ENCODE measurements at places on chromosomes 3 and 15.

DNA sequence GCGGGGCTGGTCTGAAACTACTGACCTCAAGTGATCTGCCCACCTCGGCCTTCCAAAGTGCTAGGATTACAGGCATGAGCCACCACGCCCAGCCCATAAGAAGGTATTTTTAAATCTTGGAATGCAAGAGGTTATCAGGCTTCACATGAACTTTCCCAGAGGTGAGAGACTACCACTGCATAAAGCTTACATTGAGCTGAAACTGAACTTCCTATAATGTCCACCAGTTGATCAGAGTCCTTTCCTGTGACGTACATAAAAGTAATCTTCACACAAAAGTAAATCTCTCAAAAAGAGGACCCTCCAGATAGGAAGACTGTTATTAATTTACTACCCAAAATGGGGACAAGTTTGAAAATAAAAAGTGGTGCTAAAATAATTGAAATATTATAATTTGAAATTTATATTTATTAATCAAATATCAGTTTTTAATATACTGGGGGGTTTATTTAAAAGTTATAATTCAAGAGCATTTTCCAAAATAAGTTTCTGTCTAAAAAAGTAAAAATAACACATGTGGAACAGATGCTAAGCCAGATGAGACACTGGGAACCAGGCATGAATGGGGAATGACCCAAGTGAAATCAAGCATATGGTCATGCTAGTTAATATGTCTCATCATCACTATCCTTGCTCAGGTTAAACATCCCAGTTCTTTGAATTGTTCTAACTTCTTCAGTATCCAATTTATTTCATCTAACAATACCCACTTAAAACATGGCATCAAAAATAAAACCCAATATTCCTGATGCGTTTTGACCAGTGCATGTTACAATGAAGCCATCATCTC, 269.9 kb upstream of the UBE2E2 start:
- DNase-seq = no peak

DNA sequence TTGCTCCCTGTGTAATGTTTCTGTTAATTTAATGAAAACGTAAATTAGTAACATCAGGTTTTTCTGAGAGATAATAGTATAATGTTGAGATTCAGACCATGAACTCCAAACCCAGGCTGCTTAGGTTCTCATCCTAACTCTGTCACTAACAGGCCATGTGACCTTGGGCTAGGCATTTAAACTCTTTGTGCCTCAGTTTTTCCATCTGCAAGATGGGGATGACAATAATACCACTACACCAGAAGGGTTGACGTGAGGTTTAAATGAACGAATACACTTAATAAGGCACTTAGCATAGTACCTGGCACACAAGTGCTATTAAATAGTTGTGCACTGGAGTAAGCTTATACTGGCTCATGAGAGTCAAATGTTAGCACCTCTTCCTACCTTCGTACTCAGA, 370.8 kb downstream of the MAGI1 start:
- no peak for DNase-seq

DNA sequence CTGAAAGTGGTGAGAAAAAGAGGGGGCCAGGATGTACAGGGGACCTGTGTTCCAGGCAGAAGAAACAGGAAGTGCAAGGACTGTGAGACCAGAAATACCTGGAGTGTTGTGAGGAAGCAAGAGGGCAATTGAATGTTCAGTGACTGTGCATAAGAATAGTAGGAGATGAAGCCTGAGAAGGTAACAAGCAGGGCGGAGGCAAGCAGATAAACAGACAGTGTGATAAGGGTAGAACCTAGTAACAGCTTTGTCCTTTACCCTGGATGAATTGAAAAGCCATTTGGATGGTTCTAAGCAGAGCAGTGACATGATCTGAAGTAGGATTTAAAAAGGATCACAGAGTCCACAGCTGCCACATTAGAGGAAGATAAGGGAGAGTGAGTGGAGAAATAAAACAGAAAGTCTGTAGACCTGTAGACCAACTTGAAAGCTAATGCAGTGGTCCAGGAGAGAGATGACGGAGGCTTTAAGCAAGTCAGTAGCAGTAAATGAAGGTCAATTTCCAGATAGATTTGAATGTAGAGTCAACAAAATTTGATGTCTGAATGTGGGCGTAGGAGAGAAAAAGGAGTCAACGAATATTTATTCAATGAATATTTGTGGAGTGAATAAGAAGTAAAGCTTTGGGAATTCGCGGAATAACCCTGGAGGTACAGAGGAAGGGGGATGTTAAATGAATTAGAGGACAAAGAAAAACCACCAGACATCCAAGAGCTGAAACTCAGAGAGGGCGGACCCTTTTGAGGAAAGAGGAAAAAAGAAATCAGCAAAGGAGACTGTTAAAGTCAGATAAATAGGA, 4.2 kb upstream of the PLOD2 start:
- no peak for DNase-seq

DNA sequence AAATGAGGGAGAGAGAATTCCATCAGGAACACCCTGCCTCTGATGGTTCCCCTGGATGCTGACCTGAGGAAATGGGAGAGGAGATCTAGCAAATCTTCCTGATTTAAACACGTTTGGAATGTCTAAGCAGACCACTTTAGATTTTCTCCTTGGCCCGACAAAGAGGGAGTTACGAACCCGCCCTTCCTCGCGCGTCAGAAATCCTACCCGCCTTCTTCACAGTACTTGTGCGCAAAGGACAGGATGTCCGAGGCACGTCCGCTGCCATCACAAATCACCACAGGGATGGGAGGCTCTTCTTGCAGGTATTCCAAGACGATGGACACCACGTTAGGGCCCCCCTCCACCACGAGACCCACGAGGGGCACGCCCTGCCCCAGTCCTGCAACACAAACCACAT, 38.6 kb downstream of the TRPM1 start:
- DNase-seq = no peak

GRCh38 chr3:45922039-45922326, 21.3 kb upstream of the CXCR6 start:
- DNase-seq = no peak

DNA sequence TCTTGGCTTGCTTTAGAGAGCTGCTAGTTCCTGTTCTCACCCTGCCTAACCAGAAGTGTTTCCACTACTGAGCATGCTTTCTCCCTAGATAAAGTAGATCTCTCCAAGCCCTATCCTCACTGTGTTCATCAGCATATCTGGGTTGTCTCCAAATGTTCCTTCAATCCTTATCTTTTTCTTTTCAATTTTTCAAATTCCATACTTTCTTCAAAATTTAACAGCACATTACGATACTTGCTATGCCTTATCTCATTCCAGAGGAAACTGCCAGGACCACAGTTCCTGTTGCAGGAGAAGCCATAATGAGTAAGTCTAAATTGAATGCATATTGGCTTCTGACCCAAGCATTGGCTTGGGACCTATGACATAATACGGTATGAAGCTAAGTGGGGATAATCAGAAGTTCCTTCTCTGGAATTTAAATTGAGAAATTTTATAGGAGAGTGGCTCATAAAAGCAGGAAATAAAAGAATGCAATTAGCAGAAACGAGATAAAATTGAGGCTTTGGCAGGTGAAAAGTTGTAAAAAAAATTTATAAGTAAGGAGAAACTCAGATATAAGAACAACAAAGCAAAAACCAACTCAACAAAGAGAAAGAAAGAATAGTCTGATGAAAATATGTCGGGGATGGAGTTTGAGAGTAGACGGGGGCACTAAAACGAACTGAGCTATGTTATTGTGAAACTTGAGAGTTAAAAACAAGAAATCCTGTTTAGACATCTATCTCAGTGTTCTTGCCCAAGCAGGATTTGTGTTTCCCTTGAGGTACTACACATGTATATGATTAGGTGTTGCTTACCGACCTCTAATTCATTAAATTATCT, 631.7 kb upstream of the CCDC54 start:
- DNase-seq = no peak

- DNase-seq = no peak
Measured at GRCh38 chr3:11552289-11553264, 91.1 kb downstream of the VGLL4 start.

DNA sequence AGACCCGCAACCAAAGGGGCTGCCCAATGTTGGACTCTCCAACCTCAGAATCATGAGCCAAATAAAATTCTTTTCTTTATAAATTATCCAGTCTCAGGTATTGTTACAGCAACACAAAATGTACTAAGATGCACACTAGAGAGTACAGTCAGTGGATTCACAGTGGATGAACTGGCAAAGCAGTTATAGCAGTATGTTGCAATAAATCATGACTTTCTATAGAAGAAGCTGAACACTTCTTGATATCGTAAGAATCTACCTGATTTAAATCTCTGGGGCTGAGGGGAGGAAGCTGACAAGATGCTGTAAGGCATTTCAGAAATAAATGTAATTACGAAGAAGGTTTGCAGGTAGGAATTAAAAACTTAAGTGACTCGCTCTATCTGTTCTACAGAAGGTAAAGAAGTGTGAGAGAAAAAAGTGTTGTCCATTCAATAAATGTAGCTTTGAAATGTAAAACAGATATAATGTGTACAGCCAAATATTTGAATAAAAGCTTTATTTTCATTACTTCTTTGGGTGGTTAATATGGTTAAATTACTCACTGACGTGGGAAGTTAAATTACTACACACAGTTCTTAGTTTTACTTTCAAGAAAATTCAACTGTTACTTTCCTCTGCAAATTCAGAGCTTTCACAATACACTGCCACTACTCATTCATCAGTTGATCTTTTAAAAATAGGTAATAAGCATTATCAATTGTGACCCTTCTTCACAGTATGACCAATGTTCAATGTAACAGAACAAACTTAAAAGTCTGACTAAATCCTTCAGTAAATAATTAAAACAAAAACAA, 439.1 kb downstream of the SHQ1 start:
- no peak for DNase-seq

DNA sequence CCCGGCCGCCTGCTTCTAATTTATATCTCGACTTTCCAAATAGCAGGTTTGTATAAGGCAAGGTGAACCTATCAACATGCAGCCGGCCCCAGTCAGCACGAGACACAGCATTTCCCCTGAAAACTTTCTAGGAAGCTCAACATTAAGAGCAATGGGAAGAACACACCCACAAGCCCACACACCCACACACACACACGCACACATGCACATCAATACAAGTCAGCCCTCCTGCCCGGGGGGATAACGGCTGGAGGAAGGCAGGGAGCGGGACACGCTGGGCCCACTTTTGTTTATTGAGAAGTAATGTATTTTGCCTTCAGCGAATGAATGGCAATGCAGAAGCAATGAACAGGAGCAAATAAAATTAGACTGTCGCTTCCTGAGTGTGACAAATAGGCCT, 83.5 kb downstream of the PCSK6 start:
- DNase-seq = no peak

DNA sequence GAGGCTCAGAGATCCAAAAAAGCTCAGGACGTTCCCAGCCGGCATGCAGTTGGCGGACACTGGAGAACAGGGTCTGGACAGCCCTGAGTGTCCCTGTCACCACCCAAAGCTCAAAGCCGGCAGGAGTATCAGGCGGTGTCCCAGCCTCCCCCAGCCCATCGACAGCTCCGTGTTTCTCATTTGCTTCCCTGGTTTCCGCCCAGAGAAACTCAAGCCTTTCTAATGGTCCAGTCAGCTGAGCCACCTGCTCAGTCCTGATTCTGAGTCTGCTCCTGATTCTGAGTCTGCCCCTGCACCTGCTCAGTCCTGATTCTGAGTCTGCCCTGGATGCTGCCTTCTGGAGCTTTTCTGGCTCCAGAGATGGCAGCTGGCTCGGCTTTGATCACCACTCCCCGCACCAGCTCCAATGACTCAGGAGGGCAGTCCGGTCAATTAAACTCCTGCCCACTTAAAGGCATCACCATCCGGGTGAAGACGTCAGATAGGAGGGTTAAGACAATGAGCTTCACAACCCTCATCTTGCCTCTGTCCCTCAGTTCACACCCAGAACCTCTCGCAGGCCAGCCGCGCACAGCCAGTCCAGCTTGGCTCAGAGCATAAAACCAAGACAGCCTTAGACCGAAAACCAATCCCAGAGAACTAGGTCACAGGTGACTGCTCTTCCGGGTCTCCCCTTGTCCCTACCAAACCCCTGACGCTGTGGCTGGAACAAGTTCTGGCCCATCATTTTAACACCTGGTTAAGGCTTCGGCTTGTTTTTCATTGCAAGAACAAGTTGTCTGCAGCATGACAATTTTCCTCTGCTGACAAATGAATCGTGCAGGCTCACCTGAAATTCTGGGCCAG, 6.8 kb downstream of the PCSK6 start:
- no peak for DNase-seq

DNA sequence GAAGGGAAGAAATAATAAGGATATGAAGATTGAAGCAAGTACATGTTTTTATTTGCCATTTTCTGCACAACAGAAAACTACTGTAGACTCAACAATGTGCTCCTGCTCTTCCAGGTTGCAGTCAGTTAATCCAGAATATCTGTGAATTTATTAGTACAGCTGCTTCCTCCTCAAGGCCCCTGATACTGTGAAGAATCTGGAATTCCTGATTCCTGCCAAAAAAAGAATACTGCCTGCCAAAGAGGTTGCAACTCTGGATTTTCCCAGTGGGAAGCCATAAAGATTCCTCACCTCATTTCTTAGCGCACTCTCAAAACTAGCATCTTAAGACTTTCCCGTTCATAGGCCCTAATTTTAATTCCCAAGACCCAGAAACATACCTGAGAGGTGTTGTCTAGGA, 33.6 kb upstream of the LRRC3B start:
- no peak for DNase-seq

GRCh38 chr15:44207643-44208042, 12.6 kb upstream of the FRMD5 start:
- no peak for DNase-seq

DNA sequence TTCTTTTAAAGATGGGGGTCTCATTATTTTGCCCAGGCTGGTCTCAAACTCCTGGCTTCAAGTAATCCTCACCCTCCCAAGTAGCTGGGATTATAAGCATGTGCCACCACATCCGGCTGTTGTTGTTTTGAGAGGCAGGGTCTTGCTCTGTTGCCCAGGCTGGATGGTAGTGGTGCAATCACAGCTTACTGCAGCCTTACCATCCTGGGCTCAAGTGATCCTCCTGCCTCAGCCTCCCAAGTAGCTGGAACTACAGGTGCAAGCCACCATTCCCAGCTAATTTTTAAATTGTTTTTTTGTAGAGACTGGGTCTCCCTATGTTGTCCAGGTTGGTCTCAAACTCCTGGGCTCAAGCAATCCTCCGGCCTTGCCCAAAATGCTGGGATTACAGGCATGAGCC, 105.5 kb downstream of the SENP2 start:
- no peak for DNase-seq

- DNase-seq = no peak
Measured at GRCh38 chr3:59872128-59872527, 822.3 kb upstream of the CFAP20DC start.

GRCh38 chr3:188001093-188001492, 152.9 kb upstream of the LPP start:
- no peak for DNase-seq

- DNase-seq = no peak
Measured at GRCh38 chr3:149277331-149277813, 55.7 kb upstream of the CP start.

DNA sequence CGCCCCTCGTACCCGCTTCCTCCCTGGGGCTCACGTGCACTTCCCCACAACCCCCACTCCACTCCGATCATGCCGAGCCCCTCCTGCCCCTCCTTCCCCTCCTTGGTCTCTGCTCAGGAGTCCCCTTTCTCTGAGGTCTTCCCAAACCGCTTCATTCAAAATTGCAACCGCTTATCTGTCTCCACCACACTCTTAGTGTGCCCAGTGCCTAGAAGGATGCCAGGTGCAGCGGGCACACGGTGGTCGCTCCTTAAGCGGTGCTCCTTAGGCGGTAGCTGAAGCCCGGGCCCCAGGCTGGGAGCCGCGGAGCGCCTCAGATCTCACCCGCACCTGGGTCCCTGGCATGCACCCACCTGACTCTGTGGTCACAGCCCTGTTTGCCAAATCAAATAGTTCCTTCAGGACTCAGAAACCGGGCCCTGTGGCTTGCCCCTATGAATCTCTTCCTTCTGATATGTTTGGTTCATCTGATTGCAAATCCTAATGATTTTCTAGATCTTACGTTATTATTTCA, 524.5 kb downstream of the OCA2 start:
- no peak for DNase-seq
